Activated naive CD4-positive, alpha-beta T cell treated with anti-CD3 and anti-CD28 coated beads for 36 hours (primary cell): ENCODE measurements at places on chromosomes 7 and 10. TPM values are rescaled to one million over a fixed set of nuclear protein-coding genes. Genes with fewer than 3 reads are reported as not detected.

HYAL4 gene
- not detected for total RNA-seq

GRCh38 chr7:87007038-87007437, 52.4 kb downstream of the ELAPOR2 start:
- no peak for DNase-seq

DNA sequence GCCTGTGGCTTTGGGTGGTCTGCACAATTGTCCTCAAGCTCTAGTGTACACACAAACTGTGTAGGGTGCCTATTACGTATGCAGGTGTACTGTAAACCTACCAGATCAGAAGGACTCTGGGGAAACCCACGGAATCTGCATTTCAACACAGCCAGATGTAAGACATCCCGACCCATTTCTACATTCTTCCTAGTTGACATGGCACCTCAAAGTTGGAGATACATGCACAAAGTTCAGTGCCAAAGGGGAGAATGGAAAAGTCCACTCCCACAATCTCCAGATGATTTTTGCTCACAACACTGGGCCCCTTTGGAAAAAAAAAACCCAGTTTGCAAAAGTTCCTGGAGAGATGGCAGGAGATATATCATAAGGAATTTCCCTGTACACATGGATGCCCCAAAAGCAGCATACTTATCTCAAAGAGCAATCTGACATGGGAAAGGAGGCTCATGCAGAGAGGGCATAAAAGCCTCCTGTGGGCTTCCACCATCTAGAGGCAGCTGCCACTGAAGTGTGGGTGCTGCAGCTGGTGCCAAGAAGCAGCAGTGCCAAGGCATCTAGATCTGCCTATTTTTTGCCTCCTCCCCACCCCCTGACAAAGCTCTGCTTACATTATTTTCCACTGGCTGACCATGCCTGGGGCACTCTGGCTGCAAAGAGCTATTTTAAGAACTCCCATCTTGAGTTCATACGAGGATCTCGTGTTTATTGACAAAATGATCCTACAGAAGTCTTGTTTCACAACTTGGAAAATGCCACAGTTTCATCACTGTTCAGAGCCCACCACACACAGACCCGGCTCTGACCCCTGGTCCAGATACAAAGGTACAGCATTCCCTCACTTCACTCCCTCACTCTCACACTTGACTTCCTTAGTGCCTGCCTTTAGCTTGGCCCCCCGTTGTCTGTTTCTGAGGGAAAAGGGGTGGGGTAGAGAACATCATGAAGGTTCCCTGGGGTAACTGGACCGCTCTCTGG, 12.9 kb downstream of the TECTB start:
- DNase-seq, result no peak

GRCh38 chr10:103666087-103666761, 172.7 kb downstream of the NEURL1 start:
- peak; percentile 19 for DNase-seq

DNA sequence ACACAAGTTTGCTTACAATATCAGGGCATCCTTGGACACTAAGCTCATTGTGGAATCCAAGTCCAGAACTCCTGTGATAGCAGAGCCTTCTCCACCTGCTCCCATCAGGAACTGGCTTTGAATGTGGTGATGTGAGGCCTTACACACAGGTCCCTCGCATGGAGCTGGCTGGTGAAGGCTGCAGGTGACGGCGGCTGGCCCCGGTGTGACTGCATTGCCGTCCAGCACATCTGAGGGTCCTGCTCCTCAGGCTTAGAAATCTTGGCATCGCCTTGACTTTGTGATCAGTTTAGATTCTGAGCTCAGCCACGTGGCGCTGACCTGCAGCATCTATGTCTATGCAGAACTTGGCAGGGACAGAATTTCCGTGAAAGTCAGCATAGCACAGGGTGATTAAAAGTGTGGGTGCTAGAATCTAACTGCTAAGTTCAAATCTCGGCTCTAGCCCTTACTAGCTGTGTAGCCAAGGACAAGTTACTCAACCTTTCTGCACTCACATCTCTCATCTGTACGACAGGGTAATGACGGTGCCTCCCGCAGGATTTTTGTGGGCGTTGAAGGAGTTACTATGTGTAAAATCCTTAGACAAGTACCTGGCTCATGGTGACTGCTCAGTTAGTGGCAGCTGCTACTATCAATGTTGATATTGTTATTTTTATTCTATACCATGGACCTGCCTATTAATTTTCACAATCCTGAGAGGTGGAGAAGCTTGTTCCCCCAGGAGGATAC, 26.6 kb downstream of the HKDC1 start:
- DNase-seq, result no peak

DNA sequence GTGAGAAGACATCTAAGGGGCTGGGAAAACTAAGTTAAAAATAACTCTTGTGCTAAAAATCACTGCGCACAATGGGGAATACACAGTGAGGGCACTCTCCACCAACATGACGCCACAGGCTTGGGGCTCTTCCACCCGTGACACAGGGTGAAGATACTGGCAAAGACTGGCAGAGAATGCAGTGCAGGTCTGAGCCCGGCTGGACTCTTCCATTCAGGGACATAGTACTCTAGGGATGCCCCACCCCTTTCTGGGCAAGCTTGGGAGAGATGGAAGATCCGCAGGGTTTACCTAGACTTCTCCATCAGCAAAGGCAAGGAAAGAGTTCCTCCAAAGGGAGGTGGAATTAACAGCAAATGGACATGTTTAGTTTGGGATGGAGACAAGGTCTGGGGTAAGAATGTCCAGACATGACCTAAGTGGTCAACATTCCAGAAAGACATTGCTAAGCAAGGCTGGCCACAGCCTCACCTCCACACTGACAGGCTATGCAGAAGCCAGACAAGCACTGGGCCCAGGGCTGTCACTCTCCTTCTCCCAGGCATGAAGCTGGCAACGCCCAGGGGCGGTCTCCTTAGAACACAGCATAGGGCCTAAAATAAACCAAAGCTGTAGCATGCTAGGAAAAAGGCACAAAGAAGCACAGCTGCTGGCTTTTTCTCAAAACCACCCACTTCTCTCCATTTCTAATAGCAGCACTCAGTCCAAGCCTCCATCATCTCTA, 28.1 kb downstream of the XPNPEP1 start:
- no peak for DNase-seq

DNA sequence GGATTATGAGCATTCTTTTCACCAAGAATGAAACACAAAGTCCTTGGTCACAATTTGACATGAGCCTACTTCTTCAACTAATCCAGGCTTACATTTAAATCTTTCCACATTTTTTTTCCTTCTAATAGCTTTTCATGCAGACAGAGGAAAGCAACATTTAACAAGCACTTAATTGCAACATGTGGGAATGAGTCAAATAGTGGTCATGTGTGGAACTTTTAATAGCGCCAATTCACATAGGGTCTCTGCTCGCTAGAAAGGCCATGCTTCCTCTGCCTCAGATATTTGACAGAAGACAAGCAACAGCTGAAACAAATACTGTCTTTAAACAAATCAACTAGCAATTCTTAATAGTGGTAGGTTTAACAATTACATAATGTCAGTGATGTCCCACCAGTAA, 285.9 kb upstream of the ETV1 start:
- DNase-seq, result no peak

- DNase-seq, result peak; percentile 36
Measured at GRCh38 chr7:42831718-42832522, 80.0 kb downstream of the C7orf25 start.

FAM20C gene
- total RNA-seq, result 0.26 TPM

PRLHR gene
- total RNA-seq, result not detected

DNA sequence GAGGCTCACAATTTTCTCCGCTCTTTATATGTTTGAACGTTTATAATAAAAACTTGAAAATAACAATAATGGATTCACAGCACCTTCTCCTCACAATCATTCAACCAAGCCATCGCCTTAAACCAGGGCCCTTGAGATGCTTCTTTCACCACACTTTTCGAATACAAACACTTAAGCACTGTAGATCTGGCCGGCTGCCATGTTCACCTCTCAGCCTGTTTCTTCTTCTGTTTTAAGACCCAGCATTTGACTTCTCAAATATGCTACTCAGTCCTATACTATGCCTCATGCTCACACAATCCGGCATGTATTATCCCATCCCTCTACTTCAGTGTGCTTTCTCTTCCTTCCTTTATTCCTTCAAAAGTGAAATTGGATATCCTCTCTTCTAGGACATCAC, 280.6 kb downstream of the TFEC start:
- no peak for DNase-seq

DNA sequence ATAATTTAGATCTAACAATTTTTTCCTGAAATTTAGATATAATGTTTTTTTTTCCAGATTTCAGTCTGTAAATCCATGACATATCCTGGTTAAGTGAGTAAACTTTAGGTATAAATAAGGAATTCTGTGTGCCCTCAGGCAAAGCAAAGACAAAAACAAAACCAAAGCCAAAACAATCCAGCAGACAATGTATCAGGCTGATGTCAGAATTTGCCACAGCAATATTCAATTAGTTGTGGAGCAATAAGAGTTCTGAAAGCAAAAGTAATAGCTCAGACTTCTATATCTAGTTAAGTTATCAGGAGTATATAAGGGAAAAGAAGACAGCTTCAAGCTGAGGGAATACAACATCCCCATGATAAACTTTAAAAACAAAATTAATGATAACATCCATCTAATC, 82.0 kb downstream of the MKX start:
- DNase-seq, result no peak

DNA sequence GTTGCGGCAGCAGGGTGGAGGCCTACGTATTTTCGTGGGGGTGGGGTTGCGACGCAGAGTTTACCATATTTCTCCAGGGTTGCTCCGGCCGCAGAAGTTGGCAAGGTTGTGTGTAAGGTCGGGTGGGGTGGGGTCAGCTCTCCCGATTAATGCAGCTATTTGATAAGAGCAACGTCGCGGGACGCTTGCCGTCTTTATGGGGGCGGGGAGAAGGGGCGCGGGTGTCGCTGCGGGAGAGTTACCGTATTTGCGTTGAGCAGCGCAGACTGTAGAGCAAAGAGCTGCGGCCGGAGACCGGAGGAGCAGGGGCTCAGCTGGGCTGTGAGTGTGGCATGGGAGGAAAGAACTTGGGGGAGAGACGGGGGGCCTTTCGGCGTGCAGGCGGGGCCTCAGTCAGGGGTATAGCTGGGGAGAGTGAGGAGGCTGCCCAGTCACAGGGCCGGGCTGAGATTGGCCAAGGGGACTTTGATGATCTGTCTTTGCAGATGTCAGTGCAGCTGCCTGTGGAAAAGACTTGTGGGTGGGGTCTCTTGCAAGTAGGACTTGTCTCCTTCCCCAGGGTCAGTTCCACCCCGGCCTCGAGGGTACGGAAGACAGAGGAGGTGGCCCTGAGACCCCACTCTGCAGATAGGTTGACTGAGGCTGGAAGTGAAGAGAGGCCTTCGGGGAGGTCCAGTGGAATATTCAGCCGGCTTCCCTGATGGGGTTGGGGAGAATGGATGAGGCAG, 26.6 kb downstream of the ZNF775 start:
- peak; percentile 52 for DNase-seq

DNA sequence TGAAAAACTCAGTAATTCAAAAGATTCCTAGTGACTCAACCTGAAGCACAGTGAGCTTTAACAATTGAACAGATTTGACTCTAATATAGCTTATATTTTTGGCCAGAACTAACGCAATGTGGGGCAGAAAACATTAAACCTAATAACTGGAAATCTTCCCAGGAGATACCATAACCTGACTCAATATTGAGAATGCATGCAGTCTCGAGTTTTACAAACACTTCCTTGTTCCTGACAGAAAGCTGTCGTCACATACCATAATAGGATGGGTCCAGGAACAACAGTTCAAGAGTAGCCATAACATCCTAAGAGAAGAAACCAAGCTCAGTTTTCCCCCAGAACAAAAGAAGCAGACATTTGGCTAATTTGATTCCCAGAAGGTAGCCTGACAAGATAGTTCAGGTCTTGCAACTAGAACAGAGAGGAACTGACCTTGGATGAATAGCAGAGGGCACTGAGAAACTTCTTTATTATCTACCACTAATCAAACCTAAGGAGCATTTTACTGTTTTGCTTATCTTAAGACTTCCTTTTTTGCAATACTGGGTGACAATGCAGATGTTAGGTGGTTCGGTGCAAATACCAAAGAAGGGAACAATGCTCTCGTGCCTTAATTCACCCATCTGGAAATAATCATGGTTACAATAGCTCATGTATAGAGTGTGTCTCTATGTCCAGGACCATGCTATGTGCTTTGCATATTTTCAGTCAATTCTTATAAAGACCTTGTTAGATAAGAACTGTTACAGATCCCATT, 38.6 kb upstream of the ACSL5 start:
- DNase-seq, result no peak

SFRP4 gene
- not detected for total RNA-seq

CFAP43 gene
- total RNA-seq, result not detected

GRCh38 chr7:80946858-80947257, 28.0 kb upstream of the SEMA3C start:
- DNase-seq, result no peak

- no peak for DNase-seq
Measured at GRCh38 chr7:29285861-29286260, 91.3 kb downstream of the CHN2 start.

GDF2 gene
- total RNA-seq, result not detected

DNA sequence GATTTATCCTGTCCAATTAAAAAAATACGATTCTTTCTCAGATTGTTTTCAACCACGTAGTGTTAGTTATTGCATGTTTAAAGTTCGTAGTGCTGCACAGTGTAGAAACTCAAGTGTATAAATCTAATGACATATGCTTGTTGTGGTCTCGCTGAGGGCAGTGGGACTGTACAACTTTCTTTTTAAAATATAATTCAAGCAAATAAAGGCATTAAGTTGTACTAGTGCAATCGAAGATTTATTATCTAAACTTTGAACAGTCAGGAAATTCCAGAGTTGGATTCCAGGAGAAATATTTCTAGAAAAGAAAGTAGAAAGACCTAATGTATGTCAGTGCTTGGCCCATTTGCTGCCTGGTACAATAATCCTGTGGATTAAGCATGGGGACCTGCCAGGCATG, 124.1 kb upstream of the HPS1 start:
- no peak for DNase-seq

GRCh38 chr10:3477683-3478082, 305.1 kb upstream of the PITRM1 start:
- no peak for DNase-seq

- DNase-seq, result no peak
Measured at GRCh38 chr10:32954080-32954479, 4.0 kb downstream of the ITGB1 start.

- DNase-seq, result no peak
Measured at GRCh38 chr7:45125193-45125904, 13.9 kb upstream of the TBRG4 start.

AGR2 gene
- not detected for total RNA-seq

DNA sequence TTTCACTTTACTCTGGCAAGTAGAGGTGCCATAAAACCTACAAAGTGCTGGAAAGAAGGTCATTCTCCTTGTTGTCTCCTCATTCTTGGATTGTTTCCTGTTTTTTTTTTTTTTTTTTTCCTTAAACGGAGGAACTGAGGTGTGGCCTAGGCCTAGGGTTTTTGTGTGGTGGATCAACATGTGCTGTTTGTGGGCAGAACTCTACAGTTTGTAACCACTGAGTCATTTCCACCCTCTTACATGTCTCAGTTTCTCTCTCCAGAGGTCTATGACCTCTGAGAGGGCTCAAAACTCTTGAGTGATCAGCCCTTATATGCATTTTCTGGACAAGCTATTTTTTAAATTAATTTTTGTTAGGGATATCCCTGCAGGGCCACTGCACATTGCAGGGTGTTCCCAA, 296.0 kb downstream of the PPP1R3A start:
- DNase-seq, result no peak

- DNase-seq, result no peak
Measured at GRCh38 chr7:89771003-89771636, 383.1 kb upstream of the STEAP1 start.

- DNase-seq, result no peak
Measured at GRCh38 chr10:48484911-48485310, 120.0 kb downstream of the ARHGAP22 start.

LRRC17 gene
- not detected for total RNA-seq

SPDYE8 gene
- total RNA-seq, result not detected

GRCh38 chr10:62907470-62908212, 91.5 kb upstream of the EGR2 start:
- DNase-seq, result no peak
